Nasal cavity respiratory epithelium epithelial cell of viscerocranial mucosa (primary cell): ENCODE measurements at places on chromosomes 11 and 22. TPM values are rescaled to one million over a fixed set of nuclear protein-coding genes. Genes with fewer than 3 reads are reported as not detected.

The CEP57 gene
- 49.5 and 81.7 TPM in 2 replicates for total RNA-seq

The SRPRA gene
- 107 and 108 TPM in 2 replicates for total RNA-seq

The CABP4 gene
- total RNA-seq = not detected in 2 replicates

The PLAAT4 gene
- total RNA-seq = 1.0 and 8.6 TPM in 2 replicates

The CEP126 gene
- total RNA-seq = 1.0 and 1.7 TPM in 2 replicates
